ENCODE measurements at places on chromosomes 1 and 21.

DNA sequence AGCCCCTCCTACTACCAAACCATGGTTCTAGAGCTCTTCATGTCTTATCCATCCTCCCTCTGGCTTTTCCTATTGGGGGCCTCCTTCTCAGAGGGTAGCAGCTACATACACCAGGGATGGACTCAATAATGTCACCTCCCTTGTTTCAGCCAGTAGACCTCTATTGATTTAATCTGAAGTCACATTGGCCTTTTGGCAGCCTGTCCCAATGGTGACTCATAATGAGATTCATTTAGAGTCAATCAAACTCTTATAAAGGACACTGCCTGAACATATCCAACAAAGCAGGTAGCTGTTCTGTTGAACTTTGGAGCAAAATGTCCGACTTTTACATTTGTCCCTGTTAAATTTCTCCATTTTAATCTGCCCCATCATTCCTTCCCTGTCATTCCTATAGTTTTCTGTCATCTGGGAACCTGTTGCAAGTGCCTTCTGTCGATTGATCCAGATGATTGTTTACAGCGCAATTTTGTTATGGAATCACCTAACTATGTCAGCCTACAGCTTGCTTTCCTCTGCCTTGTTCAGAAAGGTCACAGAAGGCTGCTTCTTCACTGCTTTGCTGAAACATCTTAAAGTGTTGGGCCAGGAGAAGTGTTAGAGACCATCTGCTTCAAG, 105.9 kb downstream of the ETS2 start:
- no peak for DNase-seq

GRCh38 chr1:110255392-110255787, 45.3 kb downstream of the KCNC4 start:
- DNase-seq: no peak

DNA sequence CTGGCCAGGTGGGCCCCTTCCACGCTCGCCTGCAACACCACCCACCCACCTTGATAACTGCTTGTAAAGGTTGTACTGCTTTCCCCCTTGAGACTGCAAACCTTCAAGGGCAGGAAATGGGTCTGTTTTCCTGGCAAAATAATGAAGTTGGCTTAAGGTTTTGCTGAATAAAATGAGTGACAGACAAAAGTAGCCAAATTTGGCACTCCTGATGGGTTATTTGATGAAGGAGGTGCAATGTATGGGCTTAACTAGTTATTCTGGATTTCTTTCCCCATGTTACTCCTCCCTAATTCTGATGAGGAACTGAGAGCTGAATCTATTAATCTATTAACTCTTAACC, 14.6 kb upstream of the HLCS start:
- no peak for DNase-seq

- DNase-seq: peak; percentile 72
Observed at GRCh38 chr1:228464487-228464983, 22.6 kb upstream of the RNF187 start.

DNA sequence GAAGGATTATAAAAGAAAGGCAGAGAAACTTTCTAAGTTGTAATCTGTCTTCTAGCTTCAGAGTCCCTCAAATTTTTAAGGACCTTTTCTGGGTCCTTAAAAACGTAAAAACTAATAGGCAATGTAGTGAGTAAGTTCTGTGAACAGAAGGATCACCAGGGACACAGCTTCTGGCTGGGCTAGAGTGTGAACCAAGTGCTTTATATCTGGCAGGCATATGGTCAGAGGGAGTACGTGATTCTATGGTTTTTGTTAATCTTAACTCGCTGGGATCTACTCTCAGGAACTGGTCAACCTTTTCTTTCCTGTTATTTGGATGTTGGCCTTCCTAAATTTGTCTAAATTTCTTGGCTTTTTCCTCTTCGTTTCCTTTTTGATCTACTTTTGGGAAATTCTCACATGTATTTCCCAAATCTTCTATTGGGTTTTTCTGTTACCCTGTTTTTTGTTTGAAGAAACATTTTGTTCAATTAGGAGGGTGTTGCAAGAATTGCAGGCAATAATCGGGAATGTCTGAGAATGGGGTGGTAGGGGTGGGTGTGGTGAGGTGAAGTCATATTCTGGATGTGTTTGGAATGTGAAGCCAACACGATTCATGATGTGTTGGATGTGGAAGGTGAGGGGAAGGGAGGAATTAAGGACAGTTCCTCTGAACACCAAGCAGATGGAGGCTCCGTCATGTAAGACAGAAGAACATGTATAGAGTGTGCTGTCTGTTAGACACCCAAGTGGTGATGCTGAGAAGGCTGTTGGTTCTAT, 193.2 kb downstream of the FMN2 start:
- no peak for DNase-seq

DNA sequence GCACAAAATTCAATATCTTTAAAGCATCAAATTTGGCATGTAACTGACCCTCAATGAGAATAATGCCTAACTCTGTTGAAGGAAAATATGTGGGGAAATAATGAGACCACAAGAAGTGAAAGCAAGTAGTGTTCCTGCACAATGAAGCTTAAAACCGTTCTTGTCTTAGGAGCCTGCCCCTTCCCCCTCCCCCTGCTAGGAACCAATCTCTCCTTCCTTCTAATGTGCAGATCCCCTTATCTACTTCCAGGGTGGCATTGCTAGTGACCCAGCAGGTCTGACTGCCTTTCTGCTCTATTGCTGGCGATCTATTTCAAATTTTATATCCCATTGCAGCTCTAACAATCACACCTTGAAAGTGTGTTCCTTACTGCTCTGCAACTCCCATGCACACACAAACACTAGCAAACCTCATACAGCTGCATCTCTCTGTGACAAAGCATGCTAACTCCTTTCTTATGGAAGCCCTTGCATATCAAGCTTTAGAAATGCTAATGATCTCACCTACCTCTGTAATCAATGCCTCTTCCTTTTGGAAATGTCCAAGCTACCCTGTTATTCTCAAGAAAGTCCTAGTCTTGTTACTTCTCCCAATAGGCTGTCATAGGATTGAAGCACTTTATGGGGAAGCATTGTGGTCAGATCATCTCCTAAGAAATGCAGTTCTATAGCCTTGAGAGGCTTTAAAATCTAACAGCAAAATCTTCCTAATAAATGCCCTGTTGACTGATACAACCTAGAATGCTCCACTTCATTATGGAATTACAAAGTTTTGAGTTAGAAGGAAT, 26.5 kb downstream of the BCL9 start:
- DNase-seq: no peak

DNA sequence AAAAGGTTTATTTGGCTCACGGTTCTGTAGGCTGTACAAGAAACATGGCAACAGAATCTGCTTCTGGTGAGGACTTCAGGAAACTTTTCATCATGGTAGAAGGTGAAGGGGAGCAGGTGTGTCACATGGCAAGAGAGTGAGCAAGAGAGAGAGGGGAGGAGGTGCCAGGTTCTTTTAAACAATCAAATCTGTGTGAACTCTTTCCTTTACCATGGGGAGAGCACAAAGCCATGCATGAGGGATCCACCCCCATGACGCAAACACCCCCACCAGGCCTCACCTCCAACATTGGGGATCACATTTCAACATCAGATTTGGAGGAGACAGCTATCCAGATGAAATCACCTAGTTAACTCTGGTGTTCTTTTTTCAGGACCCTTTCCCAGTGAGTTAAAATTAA, 103.6 kb downstream of the GALNT2 start:
- no peak for DNase-seq

GRCh38 chr1:51729824-51730301, 113.0 kb downstream of the OSBPL9 start:
- DNase-seq: no peak

DNA sequence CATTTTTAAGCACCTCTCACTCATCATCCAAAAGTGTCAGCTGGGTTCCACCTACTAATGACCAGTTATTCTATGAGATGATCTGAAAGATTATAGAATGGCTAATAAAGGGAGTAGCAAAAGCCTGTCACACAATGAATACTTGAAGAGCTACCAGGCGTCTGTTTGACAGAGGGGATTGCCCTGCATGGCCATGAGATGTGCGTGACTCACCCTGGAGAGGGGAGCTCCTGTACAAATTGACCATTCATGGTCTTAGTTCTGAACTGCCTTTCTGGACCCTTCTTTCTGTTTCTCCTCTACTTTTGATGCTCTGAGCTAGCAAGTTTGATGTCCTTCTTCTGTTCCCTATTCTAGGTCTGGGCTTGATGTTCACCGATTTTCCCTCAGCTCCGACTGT, 85.2 kb upstream of the ABCD3 start:
- DNase-seq: no peak

- DNase-seq: no peak
Observed at GRCh38 chr1:205205055-205205454, 6.4 kb downstream of the DSTYK start.

Data from stimulated activated CD8-positive, alpha-beta memory T cell treated with anti-CD3 and anti-CD28 coated beads, Interleukin-4, amount 100 ng/mL, for 1 hour (primary cell).